ENCODE measurements at places on chromosomes 5 and 9.

- DNase-seq = no peak
These were observed 37.5 kb downstream of the SLC44A1 start for GRCh38 chr9:105281926-105282325.

- DNase-seq = no peak
These were observed 44.0 kb upstream of the LIFR start for GRCh38 chr5:38600329-38601045.

- DNase-seq = peak; percentile 70
These were observed 24.2 kb upstream of the GLRX start for GRCh38 chr5:95846554-95847260.

DNA sequence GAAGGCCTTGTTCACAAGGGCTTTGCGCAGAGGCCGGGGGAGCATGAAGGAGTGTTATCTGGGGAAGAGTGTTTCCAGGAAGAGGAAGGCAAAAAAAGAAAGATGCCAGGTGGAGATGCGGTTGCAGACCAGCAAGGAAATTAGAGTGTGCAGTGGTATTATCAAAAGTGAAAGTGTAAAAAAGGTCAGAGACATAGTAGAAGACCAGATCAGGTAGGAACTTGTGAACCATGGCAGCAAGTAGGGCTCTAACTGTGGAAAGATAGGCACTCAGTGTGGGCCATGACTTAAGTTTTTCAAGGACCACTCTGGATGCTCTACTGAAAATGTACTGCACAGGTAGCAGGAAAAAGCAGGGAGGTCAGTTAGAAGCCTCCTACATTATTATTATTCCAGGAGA is 90.1 kb upstream of the SPOCK1 start:
- no peak for DNase-seq

DNA sequence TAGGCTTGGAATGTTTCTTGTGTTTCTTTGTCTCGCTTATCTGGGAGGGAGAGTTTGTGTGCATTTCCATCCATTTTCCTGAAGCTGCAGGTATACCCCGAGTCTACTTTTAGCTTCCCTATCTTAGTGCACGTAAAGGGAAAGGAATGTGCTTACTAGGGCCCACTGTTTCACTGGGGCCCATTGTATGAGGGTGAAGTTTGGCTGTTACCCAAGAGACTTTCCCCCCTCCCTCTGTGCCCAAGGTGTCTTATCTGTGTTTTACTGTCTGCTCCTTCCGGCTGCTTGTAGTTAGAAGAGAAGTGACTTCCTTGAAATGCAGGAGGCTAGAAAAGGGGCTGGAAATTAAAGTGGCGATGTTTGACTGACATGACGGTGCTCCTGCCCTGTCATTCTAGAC is 12.1 kb upstream of the BTNL3 start:
- no peak for DNase-seq

- no peak for DNase-seq
These were observed 104.5 kb upstream of the CHD1 start for GRCh38 chr5:99033014-99033900.

DNA sequence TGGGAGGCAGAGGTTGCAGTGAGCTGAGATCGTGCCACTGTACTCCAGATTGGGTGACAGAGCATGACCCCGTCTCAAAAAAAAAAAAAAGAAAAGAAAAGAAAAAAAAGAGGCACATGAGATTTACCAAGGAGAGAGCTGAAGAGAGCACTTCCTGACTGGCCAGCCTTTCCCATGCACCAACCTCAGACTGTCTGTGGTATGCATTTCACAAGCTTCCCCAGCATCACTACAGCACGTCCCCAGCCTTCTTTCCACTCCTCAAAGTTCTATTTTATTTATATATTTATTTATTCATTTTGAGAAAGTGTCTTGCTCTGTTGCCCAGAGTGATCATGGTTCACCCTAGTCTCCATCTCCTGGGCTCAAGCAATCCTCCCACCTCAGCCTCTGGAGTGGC is 13.6 kb upstream of the FUBP3 start:
- DNase-seq = no peak

DNA sequence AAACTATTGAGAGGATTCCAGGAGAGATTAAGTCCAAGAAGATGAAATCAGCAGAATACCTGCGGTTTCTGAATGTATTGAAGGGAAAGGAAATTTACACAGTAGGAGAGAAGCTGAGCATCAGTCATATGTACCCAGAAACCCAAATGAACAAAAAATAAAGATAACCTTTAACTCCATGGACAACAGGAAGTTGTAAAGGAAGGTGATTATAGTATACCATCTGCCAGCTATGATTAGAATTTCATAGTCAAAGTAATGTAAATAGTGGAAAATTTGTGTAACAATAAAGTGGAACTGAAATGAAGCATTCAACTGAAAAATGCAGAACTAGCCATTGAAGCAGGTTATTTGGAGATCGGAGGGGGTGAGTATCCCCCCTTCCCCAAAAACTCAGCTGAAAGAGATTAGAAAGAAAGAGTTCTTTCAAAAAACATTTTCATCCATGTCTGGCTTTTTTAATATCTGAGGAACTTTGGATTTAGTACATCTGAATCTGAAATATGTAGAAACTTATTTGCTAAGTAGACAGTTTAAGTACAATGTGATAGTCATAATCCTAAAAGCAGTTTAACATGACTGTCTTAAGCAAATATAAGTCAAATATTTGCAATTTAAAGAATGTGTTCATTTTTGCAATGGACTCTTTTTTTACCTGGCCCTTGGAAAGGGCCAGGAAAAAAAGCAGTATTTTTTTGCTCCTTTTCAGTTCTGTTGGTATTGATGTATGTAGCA is 58.4 kb downstream of the APC start:
- no peak for DNase-seq

DNA sequence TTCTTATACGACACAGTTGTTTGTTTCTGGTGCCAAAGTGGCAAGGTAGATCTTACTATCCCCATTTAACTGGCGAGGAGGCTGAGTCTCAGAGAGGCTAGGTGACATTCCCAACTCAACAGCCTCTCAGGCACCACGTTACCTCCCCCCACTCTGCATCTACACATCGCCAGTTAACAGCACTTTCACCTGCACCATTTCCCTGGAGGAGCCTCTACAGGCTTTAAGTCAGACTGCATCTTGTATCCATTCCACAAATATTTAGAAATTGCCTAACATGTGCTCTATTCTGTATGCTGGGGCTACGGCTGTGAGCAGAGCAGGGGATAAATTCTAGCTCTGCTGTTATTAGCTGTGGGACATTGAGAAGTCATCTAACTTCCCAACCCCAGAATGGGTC is 168.6 kb downstream of the INSYN2B start:
- no peak for DNase-seq

DNA sequence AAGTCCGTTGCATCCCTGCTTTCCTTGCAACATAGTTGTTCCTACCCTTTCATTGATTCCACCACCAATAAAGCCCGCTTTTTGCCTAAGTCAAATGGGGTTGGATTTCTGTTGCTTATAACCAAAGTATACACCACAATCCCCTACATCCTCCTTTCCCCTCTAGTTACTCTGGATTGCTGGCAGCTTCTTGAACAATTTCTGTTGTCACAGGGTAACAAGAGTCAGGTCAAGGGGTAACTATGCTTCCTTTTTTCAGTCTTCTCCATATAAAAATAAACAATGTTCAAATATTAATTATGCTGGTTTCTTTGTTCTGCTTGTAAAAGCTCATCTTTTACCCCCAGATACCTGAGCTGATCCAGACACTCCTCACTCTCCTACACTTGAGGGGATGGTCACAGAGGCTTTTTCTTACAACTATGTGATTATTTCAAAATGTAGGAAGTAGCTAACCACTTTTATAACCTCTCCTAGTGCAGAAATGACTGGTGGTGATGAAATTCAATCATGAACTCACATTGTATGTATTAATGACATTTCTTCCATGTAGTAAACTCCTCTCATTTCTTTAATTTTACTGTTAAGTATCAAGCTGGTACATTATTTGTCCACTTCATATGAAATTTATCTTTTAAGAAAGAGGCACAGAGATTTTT is 136.5 kb downstream of the SNX18 start:
- no peak for DNase-seq

DNA sequence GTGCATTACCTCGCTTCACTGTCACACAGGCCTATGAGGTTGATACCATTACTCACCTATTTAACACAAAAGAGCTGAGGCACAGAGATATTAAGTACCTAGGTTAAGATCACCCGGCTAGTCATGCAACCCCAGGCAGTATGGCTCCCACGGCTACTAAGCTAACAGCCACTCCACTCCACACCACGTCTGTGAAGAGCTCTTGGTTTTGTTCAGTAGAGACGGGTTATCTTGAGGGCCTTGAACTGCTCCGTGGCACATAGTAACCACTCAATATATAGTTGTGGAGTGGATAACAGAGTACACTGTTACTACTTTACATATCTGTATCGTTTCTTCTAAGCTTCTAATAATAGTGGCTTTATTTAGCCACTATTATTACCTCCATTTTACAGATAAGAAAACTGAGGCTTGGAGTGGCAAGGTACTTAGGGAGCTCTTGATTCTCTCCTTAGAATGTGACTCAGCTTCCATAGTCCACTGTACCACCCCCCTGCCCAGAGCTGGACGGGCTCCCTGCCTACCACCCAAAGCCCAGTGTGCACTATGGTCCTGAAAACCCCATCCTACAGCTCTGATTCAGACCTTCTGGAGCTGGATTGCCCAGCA is 1.0 kb upstream of the CORO2A start:
- DNase-seq = no peak

GRCh38 chr5:41763081-41763480 is 107.1 kb downstream of the OXCT1 start:
- DNase-seq = peak; percentile 6

- no peak for DNase-seq
These were observed 84.5 kb upstream of the CER1 start for GRCh38 chr9:14806941-14807520.

DNA sequence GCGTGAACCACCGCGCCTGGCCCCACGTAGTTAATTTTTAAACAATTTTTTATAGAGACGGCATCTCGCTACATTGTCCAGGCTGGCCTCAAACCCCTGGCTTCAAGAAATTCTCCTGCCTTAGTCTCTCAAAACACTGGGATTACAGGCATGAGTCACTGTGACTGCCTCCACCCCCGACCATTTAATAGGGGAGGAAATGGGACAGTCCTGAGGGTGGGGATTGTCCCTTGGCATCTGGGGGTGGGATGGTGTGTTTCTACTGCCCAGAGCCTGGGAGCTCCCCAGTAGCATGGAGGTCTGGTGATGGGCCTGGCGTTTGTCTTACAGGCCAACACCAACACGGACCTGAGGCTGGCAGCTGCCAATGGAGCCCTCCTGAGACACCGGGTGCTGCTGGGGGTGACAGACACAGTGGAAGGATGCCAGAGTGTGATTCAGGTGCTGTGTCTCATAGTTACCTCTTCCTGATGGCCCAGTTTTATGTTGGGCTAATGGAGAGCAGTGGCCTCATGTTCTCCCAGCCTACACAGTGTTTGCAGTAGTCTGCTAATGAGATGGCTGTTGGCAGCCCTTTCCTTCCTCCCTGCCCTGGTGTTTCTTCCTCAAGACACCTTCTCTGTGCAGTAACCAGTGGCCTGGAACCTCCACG is 22.5 kb downstream of the TMEM268 start:
- DNase-seq = no peak

DNA sequence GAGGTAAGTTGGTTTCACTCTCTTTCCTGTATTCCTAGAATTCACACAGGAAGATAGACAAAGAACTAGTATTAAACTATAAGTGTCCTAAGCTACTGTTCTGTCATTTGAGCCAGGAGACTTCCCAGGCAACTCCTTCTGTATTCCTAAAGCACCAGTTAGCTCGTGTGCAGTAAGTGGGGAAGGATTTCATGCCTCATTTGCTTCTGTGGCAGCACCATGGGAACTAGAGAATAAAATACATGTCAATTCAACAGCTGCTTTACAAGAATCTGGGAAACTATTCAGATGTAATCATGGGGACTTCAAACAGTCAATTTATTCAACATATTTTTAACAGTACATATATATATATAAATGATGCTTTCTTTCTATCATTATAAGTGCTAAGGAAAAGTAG is 762.3 kb downstream of the PRELID2 start:
- no peak for DNase-seq

DNA sequence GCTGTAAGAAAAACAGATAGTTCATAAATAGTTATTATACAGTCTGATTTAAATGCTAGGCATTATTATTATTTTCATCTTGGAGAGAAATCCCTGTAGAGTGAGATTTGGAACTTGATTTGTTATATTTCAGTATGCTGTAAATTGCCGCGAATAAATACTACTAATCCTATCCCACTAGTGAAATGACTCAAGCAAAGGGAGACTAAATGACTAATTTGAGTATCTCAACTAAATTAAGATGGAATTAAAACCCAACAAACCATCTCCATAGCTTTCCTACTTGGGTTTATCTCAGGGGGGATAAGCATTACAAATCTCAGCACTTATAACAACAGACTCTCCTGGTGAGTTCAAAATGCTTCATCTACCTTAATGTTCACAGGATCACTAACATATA is 206.0 kb downstream of the MCTP1 start:
- DNase-seq = no peak

- DNase-seq = no peak
These were observed 215.8 kb upstream of the TRIM32 start for GRCh38 chr9:116471093-116471906.

GRCh38 chr9:26163931-26164330 is 485.7 kb upstream of the TUSC1 start:
- no peak for DNase-seq

DNA sequence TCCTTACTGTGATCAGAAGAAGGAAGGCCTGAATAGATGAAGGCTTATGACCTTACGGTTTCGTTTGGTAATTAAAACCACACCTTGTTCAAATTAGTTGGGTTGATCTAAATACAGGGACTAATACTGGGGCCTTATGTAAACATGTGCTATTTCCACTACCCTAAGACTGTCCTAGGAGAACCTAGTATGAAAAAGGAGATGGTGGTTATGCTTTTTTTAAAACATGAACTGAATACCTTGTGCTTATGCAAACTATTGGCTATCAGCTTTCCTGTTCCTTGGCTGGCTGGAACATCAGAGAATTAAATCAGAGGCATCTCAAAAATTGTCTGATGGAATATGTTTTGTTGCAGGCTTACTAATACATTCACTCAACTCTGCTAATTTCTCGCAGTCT is 3.9 kb downstream of the MYOT start:
- DNase-seq = no peak

DNA sequence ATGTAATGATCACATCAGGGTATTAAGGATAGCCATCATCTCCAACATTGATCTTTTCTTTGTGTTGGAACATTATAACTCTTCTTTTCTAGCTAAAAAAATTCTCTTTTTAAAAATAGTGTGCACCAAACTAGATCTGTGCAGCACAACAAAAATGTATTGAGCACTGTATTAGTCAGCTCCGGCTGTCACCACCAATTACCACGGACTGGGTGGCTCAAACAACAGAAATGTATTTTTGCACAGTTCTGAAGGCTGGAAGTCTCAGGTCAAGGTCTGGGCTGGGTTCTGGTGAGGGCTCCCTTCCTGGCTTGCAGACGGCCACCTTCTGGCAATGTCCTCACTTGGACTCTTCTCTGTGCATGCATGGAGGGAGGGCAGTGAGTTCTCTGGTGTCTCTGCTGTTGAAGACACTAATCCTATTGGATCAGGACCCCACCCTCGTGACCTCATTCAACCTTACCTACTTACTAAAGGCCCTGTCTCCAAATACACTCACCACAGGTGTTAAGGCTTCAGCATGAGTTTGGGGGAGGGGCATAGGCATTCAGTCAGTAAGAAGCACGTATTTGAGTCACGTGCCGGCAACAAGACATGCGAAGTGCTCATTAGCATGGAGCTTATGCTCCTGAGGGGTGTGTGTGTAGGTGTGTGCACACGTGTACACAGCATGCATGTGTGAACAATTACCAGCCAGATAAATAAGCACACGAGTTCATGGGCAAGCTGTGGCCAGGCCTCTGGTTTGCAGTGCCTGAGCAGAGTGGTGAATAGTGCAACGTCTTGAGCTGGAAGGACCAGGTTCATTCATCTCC is 89.4 kb upstream of the SH3PXD2B start:
- DNase-seq = no peak

- DNase-seq = no peak
These were observed 628.7 kb upstream of the ZNF608 start for GRCh38 chr5:125375143-125375542.
